ENCODE measurements at places on chromosomes 6 and 20.

DNA sequence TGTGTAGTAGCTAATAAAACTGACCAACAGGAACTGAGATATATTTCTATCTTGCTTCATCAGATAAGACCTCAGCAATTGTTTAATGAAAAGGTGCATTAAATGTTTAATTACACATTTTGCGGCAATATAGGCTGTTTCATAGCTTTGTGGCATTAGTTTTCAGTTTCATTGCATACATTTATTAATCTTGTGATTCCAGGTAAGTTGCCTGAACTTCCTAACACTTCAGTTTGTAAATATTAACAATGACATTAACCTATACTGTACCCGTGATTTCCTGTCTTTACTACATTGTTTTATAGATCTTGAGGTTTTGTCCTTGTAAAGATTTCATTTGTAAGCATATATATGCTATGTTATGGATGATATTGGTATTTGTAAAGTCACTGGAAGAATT, 66.5 kb downstream of the PKIB start:
- DNase-seq = no peak

DNA sequence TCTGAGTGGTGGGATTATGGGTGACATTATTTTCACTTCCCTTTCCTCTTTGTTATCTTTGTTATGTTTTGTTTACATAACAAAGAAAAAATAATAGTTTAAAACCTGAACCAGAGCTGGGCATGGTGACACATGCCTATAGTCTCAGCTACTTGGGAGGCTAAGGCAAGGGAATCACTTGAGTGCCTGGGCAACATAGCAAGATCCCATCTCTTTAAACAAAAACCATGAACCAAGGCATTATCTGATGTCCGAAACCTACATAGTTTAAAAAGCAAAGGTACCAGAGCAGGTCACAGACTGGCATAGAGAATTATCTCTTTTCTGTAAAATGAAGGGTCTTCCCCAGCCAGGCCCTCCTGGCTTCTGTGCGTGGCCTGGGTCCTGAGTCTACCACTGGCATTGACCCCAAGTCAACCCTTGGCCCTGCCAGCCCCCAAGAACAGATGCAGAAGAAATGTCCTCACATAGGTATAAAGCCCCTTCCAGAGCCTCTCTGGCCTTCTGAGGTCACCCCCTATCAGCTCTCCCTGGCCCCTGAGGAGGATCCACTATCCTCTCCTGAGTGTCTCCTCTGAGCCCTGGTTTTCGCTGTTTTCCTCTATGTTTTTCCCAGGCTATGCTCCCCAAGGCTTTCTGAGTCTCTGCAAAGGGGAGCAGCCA, 81.3 kb downstream of the TRERF1 start:
- no peak for DNase-seq

DNA sequence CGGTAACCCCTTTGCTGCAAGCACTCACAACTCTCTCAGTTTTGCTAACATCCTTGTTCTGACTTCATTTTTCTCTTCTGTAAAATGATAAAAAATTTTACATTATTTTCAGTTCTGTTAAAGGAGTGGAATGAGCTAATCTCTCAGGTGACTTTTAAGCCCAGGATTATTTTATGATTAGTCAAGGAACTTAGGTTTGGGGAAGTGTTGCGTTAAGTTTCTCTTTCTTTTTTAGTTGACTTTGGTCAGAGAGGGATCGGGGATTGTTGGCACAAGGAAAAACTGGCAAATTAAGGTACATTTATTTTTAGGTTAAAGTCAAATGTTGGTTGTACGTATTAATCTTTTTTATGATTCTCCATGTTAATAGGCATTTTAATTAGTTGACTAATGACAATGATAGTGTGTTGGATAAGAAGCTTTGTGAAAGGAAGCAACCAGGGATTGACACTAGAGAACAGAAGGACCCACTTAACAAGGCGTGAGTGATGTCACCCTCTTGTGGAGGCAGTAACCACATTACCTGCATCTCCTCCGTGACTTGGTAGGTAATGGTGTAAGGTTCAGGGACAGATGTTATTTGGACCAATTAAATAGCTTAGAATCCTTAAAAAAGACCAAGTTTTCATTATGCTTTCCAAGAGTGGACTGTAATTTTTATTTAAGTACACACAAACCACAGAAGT, 31.6 kb downstream of the CD83 start:
- DNase-seq = no peak

DNA sequence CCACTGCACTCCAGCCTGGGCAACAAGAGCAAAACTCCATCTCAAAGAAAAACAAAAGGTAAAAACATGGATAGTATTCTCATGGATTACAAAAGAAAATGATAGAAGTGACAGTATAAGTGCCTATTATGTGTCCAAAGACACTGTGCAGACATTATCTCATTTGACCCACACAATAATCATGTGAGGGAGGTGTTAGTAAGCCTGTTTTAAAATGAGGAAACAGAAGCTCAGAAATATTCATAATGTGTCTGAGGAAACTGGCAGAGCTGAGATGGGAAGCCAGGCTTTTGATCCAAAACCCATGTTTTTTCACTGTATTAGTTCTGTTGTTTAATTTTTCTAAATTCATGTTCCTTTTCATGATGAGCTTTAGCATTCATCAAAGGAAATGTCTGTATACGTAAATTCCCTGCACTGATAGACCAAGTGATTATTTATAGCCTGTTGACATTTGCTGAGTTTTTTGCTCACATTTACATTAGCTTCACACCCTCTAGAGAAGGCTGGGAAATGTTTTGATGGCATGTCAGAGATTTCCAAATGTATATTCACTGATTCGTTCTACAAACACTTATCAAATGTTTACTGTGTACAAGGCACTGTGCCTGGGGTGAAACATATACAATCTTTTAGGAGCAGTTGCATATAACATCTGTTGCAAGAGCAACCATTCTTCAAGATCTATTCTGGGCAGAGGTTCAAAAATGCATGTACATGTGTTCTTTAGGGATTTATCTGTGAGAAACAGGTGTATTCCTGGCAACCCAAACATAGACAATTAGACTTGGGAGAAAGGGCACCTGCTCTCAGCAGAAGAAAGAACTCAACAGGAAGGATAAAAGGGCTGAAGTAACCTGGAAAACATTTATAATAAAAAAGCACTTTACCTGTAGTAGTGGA, 331.5 kb downstream of the SAMD5 start:
- DNase-seq = no peak

GRCh38 chr20:33337531-33338165, 54.6 kb downstream of the BPIFB1 start:
- DNase-seq = no peak

DNA sequence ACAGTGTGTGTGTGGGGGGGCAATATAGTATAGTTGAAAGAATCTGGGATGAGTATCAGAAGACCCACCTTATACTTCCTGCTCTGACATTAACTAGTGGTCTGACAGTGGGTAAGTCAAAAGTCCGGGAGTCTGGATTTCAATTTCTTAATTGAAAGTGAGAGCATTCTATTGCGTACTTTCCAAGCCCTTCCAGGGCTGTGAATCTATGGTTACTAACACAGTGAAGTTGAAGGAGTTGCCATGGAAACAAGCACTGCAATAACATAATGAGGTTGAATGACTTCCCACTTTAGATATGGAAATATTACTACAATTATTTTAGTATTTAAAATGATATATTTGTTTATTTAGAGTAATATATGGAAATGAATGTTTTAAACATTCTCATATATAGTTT, 80.2 kb downstream of the MLIP start:
- DNase-seq = peak; percentile 80

GRCh38 chr6:131642987-131643611, 6.0 kb downstream of the ENPP3 start:
- no peak for DNase-seq

DNA sequence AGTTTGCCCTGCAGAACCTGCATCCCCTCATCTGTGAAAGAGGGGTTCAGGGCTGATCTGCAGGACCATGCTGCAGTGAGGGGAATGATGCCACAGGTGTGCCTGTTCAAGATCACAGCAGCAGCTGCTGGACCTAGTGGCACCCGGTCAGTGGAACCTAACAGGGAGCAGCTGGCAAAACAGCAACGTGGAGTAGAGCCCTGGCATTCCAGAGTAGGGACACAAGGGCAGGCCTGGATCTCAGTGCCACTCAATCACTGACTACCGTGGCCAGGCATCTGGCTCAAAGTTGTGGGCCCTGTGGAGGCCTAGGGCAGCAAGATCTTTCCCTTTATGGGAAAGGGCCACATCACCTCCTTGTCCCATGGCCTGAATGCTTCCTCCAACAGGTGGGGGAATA, 62.2 kb downstream of the INSM1 start:
- no peak for DNase-seq

DNA sequence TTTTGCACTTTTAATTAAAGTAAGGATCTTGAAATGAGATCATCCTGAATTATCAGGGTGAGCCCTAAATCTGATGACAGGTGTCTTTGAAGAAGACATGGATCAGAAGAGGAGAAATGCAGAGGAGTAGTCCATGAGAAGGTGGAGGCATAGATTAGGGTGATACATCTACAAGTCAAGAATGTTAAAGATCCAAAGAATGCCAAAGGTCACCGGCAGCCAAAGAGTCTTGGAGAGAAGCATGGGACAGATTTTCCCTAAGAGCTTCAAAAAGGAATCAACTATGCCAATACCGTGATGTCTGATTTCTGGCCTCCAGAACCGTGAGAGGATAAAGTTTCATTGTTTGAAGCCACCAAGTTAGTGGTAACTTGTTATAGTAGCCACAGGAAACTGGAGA, 59.0 kb upstream of the THEMIS start:
- DNase-seq = no peak

DNA sequence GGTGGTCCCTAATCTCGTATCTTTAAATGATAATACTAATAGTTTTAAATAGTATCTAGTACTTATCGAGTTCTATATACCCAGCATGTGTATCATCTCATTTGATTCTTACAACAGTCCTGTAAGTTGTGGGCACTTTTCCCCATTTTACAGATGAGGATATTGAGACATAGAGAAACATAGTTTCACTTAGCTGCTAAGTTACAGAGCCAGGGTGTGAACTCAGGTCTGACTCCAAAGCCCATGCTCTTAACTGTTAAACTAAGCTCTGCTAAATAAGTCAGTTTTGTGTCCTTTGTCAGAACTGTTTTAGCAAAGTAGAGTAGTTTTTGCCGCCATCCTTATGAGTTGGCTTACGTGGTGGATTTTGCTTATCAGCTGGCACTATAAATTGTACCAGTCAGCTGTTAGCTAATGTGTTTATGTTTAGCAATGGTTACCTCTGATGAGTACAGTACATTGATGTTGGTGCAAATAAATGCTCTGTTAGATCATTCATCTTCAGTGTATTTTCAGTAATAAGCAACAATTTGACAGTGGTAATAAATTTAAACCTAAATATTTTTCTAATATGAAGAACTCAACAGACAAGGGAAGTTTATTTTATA, 12.1 kb downstream of the OGFRL1 start:
- no peak for DNase-seq

GRCh38 chr6:27426045-27426620, 37.6 kb downstream of the ZNF391 start:
- DNase-seq = no peak

DNA sequence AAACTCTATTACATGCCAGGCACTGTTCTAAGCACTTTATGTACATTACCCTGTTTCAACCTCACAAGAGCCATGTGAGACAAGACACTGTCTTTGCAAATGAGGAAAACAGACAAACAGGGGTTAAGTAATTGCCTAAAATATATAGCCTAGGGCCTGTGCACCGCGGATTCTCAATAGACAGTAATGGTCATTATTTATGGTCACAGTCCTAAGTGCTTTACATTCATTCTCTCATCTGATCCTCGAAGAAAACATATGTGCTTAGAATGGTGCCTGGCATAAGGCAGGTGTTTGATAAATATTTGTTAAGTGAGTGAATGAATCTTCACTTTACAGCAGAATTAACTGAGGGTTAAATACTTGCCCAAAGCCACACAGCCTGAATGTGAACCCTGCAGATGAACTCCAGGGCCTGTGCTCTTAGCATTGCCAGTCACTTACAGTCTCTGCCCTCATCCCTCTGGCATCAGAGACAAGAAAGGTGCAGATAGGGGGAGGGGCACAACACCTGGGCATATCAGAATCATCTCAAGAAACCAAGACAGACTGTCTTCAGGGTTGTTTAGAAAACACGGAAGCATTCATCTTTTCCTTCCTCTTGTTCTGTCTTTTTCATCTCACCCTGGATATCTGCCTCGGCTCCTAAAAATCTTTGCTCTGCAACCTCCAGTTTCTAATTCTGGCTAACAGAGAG, 92.8 kb upstream of the SASH1 start:
- no peak for DNase-seq

GRCh38 chr20:38997622-38998021, 35.5 kb downstream of the DHX35 start:
- no peak for DNase-seq

DNA sequence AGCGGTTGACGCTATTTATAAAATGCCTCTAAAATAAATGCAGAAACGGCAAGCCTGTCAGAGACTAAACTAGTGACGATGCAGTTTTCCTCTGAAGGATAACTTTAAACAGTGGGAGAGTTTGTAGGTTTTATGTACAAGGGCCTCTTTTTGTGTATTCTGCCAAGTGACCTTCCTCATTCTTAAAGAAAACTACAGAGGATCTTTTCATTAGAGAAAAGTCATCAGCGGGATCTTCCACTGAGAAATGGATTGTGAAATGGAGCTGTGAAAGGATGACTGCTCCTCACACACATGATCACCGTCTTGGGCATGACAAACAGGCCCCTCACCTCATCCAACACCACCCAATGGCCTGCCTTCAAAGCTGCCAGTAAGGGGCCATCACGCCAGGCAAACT, 89.0 kb upstream of the LYRM2 start:
- DNase-seq = no peak

GRCh38 chr20:36830791-36831691, 44.9 kb upstream of the TLDC2 start:
- DNase-seq = peak; percentile 91

DNA sequence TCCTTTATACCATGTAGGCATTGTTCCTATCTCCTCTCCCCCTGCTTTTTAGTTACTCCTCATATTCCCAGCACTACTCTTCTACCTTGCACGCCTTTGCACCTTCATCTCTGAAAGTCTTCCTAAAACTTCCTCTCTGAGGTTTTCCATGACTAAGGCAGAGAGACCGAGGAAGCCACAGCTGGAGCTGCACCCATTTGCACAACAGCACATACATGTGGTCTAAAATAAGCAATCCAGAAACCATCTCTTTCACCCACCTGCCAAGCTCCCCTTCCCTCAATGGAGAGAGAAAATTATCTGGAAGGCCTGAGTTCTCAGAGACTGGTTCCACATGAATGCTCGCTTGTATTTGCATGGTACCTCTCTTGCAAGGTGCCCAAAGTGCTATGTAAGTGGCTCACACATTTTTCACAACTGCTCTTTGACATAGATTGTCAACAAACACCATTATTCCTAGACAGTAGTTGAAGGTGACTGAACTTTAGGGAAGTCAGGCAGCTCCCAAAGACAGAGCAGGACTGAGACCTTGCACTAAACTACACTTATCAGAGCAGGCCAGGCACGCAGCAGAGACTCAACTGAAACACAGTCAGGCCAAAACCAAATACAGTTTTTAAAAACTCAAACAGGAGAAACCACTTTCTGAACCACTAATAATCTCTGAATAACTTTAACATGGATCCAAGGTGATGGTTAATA, 313.2 kb downstream of the TFAP2A start:
- DNase-seq = no peak

Measured in cardiac fibroblast (primary cell).